ENCODE measurements at places on chromosomes 1 and 21. TPM values are rescaled to one million over a fixed set of nuclear protein-coding genes. Genes with fewer than 3 reads are reported as not detected.

DNA sequence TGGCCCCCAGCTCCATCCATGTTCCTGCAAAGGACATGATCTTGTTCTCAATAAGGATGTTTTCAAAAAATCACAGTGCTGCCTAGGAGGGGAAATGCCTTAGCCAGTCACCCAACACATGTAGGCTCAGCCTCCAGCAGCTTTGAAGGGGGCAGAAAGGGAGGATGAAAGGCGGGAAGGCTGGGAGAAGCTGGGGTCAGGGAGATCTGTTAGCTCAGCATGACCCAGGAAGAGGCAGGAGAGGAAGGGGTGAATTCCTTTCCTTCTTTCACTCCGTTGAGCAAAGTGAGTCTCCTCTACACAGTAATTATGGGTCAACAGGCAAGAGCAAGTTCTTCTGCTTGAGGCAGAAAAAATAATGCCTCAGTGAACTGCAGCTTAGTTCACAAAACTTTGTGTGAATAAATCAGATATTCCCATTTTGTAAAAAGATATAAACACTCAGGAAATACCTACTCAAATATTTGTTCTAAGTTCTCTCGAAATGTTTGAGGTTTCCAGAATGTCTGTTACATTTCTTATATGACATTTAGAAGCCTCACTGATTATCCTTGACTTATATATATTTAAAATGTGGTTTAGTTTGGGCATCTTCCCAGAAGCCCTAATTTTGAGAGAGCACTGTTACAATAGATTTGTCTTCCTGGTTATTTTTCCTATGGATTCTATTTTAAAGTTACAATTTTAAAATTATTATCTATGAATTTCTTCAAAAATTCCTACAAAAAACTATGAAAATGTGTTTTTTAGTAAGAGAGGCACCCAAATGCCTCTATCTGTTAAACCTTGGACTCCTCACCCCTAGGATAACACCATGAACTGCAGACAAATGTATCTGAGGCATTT, 116.8 kb downstream of the KCNJ6 start:
- H3K4me3 ChIP-seq: no peak overlapping the region
- H3K27me3 ChIP-seq: no peaks in the 10 kb centered on the region
- no peaks in the 10 kb centered on the region for H3K4me1 ChIP-seq
- no peaks in the 10 kb centered on the region for H3K36me3 ChIP-seq
- no peak for DNase-seq
- H3K27ac ChIP-seq: no peak overlapping the region

DNA sequence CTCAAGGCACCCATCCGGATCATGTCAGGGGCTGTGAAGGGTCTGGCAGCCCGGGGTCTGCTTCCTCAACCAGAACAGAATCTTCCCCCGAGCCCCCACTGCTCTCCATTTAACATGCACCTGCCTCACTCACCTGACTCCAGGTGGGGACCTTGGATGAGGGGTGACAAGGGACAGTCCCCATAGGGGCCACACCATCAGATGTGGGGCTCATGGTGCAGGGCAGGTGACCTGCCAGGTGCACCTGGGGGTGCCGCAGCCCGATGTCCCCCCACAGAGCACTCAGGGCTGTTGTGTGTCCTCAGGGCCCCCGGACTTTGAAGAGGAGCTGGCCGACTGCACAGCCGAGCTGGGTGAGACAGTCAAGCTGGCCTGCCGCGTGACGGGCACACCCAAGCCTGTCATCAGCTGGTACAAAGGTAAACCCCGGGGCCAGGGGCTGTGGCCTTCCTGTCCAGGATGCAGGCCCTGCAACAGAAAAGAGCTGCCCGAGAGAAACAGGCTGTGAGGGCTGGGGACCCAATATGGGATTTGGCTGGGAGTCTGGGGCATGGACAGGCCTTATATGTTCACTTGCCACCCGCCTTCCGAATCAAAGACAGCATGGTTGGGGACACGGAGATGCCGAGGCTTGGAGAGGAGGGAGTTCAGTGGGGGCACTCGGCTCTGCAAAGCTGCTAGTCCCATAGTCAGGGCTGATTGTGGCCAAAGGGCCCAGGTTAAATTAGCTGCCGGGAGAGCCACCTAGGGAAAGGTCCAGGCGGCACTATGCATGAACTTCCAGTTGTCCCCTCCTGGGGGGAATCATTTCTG, 64.6 kb downstream of the TRIM11 start:
- H3K4me3 ChIP-seq: no peak overlapping the region
- H3K27me3 ChIP-seq: no peaks in the 10 kb centered on the region
- DNase-seq: no peak

DNA sequence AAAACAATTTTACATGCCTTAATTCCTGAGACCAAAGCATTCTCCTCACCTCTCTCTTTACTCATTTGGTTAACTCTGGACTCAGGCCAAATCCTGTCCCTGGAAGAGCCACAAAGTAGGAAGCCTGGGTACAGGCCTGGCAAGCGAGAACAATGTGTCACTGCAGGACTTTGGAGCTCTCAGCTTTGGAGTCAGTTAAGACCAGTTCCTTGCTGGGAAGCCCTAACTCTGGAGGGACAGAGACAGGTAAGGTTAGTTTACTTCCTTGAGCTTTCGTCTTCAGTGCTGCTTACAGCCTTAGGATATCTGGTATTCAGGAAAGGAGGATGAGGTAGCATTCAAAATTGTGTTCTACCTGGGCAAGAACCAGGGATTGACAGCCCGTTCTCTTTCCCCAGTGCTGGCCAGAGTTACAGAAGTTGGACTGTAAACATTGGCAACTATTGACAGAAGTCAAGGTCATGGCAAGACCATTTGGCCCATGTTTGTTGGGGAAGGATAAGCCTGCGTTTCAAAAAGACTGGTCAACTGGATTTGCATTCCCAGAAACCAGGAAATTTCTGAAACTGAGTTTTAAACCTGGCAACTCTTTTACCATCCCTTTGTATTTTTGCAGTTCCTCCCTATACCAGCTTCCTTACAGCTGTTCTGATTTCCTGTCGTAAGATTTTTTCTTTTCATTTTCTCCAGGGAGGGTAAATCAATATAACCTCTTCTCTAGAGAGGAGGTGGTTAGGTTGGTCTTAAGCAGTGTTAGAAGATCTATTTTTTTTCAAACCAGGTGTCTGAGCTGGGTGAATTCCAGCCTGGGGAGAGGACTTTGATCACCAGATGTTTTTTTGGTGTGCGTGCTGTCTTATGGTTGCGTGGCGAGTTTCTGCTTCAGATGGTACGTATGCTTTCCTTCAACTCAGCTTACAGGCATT, at the start of gene C4BPB:
TSS of gene C4BPB (plus strand) at position 160 of the 926 bp plus-strand sequence. CDS start at position 832, 672 bp downstream.
- H3K4me1 ChIP-seq: peaks cover 76% of the 10 kb centered on the region
- peak within 1 kb of the TSS; percentile 43 for H3K4me3 ChIP-seq
- peak within 1 kb of the TSS; percentile 89 for H3K27ac ChIP-seq
- no peaks in the 10 kb centered on the region for H3K27me3 ChIP-seq
- no peaks in the 10 kb centered on the region for H3K36me3 ChIP-seq

GRCh38 chr1:61140778-61141177, 58.4 kb downstream of the NFIA start:
- no peak overlapping the region for H3K27ac ChIP-seq
- no peak for DNase-seq
- H3K4me1 ChIP-seq: no peaks in the 10 kb centered on the region
- H3K36me3 ChIP-seq: no peaks in the 10 kb centered on the region
- no peak overlapping the region for H3K4me3 ChIP-seq

DNA sequence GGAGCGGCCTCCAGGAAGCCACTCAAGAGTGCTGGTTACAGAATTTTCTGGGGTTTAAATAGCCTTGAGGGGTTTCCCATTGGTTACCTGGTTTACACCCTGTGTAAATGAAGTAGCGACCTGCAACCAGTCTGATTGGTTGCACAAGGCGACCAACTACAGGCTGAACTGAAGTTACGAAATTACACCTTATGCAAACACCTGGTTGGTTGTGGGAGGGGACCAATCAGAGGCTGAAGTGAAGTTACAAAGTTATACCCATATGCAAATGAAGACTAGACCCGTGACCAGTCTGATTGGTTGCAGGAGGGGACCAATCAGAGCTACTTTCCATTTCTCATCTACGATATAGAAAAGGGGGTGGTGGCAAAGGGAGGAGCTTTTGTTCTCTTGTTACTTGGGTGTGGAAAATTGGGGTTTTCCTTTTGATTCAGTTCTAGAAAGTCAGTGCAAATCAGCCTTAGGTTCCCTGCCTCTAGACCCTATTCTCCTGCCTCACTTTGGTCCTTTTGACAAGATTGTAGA, 22.2 kb upstream of the C1orf174 start:
- no peak overlapping the region for H3K4me3 ChIP-seq
- H3K4me1 ChIP-seq: no peaks in the 10 kb centered on the region
- peak; percentile 38 for DNase-seq
- H3K36me3 ChIP-seq: no peaks in the 10 kb centered on the region
- no peaks in the 10 kb centered on the region for H3K27me3 ChIP-seq

- DNase-seq: no peak
- H3K27ac ChIP-seq: no peak overlapping the region
- no peaks in the 10 kb centered on the region for H3K27me3 ChIP-seq
- no peaks in the 10 kb centered on the region for H3K36me3 ChIP-seq
Measured at GRCh38 chr1:6099297-6099696, 53.6 kb downstream of the KCNAB2 start.

DNA sequence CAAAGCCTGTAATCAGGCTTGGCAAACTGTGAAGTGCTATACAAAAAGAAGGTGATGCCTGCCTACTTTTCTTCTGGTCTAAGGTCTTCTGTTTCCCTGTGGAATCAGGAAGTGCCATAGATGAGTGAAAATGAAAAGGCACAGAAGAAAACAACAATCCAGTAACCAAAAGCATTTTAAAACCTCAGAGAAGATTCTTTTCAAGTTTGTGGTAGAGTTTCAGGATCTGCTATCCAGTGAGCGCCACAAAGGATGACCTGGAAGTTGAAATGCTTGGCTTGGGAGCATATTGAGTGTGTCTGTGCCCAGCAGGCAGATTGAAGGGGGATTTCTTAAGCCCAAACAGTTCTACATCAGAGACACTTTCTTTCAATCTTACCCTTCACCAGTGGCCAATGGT, 272.2 kb downstream of the PAPPA2 start:
- H3K27me3 ChIP-seq: no peaks in the 10 kb centered on the region
- H3K4me1 ChIP-seq: no peaks in the 10 kb centered on the region
- no peak overlapping the region for H3K4me3 ChIP-seq
- H3K27ac ChIP-seq: no peak overlapping the region
- DNase-seq: no peak
- no peaks in the 10 kb centered on the region for H3K36me3 ChIP-seq

- no peak overlapping the region for H3K27ac ChIP-seq
- H3K27me3 ChIP-seq: no peaks in the 10 kb centered on the region
- no peak overlapping the region for H3K4me3 ChIP-seq
- H3K4me1 ChIP-seq: peaks cover 6% of the 10 kb centered on the region
- DNase-seq: no peak
Measured at GRCh38 chr1:228767636-228768354, 32.5 kb downstream of the RHOU start.

OLIG2 gene
- total RNA-seq: not detected

STXBP3 gene
- total RNA-seq: 24.1 TPM

CTPS1 gene
- total RNA-seq: 63.7 TPM

TMCC2 gene
- 0.91 TPM for total RNA-seq

RPRD2 gene
- total RNA-seq: 24.3 TPM

IFI44L gene
- not detected for total RNA-seq

GJA9 gene
- total RNA-seq: not detected

Data from Caco-2 (cell line).